ENCODE measurements at places on chromosomes 2 and 18.

- DNase-seq = no peak
Observed at GRCh38 chr2:158805936-158806335, 10.8 kb downstream of the DAPL1 start.

GRCh38 chr2:12965540-12966269, 249.0 kb downstream of the TRIB2 start:
- no peak for DNase-seq

GRCh38 chr18:48533340-48534070, 5.3 kb upstream of the CTIF start:
- no peak for DNase-seq

- no peak for DNase-seq
Observed at GRCh38 chr2:213036836-213037235, 114.6 kb downstream of the IKZF2 start.

GRCh38 chr18:48826806-48827205, 124.0 kb downstream of the SMAD7 start:
- no peak for DNase-seq

DNA sequence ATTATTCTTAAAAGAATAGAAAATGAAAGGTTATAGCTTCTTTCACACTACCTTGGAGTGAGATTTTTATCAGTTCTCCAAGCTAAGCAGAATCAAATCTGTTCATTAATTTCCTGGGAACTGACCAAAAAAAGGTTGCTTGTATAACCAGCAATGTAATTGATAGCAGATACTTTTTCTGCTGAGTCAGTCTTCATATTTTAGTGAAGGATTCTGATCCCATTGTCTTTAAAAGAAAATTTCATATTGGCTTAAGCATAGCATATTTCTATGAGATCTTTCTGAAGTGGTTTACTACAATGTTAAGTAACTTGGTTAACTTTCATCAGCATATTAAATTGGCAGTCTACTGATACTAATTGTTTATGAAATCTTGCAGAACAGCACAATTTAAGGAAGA, 338.0 kb downstream of the TMX3 start:
- DNase-seq = no peak

- DNase-seq = no peak
Observed at GRCh38 chr18:56711708-56712445, 60.7 kb downstream of the WDR7 start.

GRCh38 chr2:215851082-215851481, 162.3 kb downstream of the MREG start:
- DNase-seq = no peak

DNA sequence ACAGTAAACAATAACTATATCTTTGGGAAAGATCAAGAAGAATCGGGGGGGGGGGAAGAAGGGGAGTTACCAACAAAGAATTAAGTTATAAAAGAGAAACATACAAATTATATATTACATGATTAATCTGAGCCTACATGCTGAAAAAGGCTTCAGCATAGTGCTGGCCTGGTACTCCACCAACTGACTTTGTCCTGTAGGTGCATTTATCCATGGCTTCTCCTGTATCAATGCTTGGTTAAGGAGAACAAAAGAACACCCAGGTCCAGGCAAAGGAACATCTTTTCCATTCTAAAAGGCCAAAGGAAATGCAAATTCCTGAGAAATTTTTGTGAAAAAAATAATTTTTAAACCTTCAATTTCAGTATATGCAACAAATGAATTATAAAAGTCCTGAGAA, 24.2 kb downstream of the RPRD1A start:
- DNase-seq = no peak

- no peak for DNase-seq
Observed at GRCh38 chr2:145598434-145598833, 1078.5 kb upstream of the ZEB2 start.

- no peak for DNase-seq
Observed at GRCh38 chr2:188326669-188327301, 35.1 kb downstream of the GULP1 start.

DNA sequence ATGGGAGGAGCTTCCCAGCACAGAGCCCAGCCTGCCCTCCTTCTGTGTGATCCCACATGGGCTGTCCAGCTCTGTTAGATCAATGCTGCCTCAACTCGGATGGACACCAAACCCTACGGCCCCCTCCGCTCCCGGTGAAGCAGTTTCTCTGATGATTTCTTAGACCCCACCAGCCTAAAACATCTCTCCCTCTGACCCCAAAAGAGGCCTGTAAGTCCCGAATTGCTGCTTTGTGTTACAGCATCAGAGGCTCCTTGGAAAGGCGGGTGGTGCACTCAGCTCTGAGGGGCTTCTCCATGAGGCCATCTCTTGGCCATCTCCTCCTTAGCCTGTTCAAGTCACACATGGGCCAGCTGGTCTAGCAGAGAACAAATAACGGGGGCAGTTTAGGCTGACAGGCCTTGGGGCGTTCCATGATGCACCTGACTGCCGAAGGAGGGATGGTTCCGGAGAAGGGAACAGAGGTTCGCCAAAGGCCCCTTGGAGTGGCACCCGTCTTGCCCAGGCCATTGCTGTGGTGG, 240.7 kb downstream of the SH3RF3 start:
- no peak for DNase-seq

- DNase-seq = no peak
Observed at GRCh38 chr18:67483952-67484351, 32.6 kb downstream of the DSEL start.

GRCh38 chr18:44856157-44856556, 175.5 kb downstream of the SETBP1 start:
- DNase-seq = no peak

GRCh38 chr2:25933622-25934021, 48.7 kb downstream of the KIF3C start:
- no peak for DNase-seq

- DNase-seq = no peak
Observed at GRCh38 chr2:233065954-233066470, 5.9 kb downstream of the INPP5D start.

DNA sequence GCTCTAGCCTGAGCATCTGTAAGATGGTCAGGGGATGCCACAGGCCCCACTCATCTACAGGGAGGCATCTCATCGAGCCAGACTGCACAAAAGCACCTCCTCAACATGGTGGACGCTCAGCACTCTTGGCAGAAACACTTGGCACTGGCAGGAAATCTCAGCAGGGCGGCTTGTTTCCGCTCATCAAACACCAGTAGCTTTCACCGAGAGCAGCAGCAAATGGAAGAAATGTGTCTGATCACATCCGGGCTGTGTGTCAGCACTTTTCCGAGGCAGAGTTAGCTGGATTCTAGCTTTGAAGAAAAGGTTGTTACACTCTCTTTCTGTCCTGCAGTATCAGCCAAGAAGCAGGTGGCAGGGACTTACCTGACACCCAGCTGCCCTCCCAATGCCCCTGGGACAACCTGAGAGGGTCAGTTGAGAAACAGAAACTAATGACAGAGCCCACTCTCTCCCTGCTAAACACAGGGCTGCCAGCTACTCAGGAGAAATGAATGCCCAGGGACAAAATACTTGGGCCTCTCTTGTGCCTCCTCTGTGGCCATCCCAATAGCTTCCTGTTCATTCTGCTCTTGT, 68.9 kb upstream of the FZD7 start:
- no peak for DNase-seq

GRCh38 chr18:36366994-36367839, 69.7 kb downstream of the FHOD3 start:
- no peak for DNase-seq

Data from activated CD8-positive, alpha-beta memory T cell treated with anti-CD3 and anti-CD28 coated beads for 1 hour (primary cell).